ENCODE measurements at places on chromosomes 2 and 18.

- DNase-seq, result no peak
These were observed 141.2 kb downstream of the RTN4 start for GRCh38 chr2:54909001-54909400.

DNA sequence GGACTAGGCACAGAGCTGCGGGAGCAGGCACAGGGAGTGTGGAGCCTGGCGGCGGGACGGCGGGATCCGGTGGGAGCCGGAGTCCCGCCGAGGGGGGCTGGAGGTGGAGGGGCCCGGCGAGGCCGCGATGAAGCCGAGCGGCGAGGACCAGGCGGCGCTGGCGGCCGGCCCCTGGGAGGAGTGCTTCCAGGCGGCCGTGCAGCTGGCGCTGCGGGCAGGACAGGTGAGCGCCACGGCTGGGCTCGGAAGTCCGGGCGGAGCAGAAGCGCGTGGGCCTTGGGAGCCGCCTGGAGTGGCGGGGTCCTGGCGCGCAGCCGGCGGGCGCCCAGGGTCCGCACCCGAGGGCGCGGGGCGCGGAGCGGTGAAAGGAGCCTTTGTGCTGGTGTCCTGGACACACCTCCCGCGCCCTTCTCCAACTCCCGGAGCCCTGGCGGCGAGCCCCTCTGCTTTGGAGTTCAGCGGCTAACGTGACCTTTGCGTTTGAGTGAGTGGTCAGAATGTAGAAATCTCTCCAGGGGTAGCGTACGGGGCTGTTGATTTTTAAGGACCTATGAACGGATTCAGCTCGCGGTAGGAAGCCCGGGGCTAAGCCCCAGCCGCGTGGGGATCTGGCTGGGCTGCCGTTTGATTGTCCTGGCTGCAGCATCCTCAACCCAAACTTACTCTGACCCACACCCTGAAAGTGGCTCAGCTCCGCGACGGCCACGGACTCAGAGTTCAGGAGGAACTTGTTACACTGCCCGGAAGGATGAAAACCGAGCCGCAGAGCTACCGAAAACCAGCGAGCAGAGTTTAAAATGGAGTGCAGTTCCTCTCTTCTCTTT lies 448 bp downstream of the IMPA2 start:
- no peak for DNase-seq

DNA sequence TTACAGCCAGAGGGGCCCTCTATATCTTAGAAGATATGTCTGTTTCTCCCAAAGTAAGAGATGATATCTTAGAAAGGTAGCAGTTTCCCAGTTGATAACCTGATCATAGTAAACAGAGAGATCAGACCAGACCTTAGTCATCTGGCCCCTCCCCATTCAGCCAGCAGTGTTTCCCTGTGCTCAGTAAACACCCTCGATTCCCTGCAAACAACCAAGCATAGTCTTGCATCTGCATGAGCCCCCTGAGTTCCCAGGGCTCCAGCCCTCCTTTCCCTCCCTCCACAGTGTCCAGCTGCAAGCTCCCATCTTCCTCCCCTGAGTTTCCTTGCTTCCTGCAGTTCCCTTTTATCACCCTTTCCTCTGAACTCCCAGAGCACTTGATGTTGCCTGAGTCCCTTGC lies 20.3 kb downstream of the NRP2 start:
- no peak for DNase-seq

DNA sequence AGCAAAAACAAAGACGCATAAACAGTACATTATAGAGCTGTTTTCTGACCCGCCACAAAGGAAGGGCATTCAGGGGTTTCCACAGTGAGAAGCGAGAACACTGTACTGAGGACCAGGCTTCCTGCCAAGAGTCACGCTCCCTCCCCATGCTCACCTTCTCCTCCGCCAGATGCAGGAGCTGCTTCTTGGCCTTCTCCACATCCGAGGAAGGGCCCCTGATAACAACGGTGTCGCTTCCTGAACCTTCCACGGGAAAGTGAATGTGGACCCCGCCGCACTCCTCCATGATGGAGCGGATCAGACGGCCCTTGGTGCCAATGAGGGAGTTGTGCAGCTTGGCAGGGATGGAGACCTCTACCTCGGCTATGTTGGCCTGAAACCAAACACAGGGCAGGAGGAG lies 53.8 kb downstream of the ANO7 start:
- DNase-seq, result no peak

DNA sequence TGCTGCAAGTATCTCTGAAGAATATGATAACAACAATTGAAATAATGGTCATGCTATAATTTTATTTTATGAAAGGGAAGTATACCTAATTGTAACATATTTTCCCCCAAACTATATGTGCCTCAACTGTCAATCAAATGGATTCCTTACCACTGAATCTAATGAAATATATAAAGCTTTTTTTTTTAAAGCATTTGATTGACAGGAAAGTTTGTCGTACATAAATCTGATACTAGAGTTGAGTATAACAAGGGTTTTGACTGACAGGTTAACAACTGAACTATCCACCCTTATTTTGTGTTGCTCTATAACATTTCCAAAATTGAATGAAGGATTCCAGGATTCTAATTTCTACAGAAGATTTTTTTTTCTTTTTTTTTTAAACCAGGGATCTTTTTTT lies 1333.3 kb upstream of the SLC39A10 start:
- no peak for DNase-seq

DNA sequence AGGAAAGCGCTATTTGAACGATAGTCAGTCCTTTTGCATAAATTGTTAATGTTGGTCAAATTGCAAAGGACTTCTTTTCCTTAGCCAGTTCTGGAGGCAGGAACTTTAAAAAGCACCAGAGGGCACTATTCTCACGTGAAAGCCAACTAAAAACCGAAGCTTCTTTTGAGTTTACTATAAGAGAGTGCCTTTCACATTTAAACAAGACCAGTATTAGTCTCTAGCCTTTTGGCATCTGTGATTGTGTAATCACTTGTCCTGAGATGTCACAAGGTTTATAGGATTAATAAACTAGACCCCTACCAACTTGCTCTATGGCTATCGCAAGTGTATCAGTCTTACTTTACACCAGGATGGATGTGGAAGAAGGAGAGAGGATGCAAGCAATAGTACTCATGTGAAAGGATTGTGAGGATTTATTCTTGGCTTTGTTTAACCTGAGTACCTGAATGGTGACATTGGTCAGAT lies 14.4 kb upstream of the STAT4 start:
- no peak for DNase-seq

DNA sequence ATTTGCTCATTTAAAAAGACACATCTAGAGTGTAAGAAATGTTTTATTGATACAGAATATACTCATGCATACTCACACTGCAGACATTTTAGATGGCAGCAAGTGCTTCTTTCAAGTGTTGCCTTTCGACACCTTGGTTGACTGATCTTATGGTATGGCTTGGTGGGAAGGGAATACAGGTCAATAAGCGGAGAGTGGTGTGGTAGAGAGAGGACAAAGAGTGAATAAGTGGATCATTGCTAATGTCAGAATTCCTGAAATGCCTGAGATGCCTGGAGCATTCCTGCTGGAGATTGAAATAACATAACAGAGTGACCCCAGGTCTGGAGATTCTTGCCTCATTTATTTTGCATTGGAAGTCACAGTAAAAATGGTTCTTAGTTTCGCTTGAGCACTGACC lies 76.7 kb downstream of the RND3 start:
- no peak for DNase-seq

DNA sequence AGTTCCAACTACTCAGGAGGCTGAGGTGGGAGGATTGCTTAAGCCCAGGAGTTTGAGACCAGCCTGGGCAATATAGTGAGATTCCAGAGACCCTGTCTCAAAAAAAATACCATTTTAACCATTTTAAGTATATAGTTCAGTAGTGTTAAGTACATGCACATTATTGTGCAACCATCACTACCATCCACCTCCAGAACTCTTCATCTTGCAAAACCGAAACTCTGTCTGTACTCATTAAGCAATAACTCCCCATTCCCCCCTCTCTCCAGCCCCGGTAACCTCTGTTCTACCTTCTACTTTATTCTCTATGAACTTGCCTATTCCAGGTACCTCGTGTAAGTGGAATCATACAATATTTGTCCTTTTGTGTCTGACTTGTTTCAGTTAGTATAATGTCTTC lies 86.4 kb downstream of the GFPT1 start:
- no peak for DNase-seq

- no peak for DNase-seq
These were observed 192.9 kb downstream of the NCK2 start for GRCh38 chr2:105937498-105938097.

GRCh38 chr2:12457831-12458230 lies 258.9 kb upstream of the TRIB2 start:
- DNase-seq, result no peak

DNA sequence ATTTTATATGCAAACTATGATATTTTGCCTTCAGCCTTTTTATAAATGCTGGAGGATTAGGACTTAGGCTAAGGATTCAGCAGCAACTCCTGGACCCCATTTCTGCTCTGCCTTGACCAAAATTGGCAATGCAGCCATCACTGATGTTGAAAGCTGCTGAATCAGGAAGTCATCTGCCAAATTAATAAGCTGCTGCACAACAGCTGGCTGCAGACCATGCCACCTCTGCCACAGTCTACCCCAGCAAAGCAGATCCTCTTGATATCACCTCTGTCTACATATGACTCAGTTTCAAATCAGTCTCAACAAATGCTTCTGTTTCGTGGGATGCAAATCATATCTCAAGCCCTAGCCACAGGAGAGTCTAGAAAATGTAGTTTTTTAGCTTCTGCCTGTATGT lies 7.1 kb upstream of the SOS1 start:
- no peak for DNase-seq

DNA sequence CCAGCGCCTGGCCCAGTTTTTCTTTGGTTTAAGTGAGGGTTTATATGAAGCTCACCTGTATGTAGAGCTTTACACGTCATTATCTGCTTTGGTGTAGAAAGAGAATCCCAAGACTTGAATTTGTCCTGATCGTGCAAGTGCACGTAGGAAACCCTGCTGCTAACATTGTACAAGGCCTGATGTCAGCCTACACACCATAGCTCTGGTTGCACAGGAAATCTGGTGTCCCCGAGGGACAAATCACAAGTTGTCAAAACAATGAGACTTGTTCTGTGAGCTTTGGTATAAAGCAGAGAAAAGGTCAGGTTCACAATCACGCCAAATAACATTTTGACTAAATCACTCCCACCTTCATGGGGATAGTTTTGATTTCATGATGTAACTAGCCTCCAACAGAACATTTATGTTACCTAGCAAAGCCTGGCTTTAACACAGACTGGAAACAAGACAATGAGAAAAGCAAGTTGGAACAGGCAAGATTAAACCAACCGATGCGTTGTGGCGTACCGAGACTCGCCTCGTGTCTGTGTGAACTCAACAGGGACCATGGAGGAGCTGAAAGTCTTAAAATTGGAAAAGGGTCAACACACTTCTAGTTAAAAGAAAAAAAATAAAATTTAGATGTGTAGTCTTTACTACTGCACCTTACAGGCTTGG lies 41.4 kb downstream of the ZAP70 start:
- DNase-seq, result no peak

- no peak for DNase-seq
These were observed 5.4 kb upstream of the POLI start for GRCh38 chr18:54263904-54264336.

GRCh38 chr18:2313332-2313731 lies 258.0 kb downstream of the METTL4 start:
- no peak for DNase-seq

DNA sequence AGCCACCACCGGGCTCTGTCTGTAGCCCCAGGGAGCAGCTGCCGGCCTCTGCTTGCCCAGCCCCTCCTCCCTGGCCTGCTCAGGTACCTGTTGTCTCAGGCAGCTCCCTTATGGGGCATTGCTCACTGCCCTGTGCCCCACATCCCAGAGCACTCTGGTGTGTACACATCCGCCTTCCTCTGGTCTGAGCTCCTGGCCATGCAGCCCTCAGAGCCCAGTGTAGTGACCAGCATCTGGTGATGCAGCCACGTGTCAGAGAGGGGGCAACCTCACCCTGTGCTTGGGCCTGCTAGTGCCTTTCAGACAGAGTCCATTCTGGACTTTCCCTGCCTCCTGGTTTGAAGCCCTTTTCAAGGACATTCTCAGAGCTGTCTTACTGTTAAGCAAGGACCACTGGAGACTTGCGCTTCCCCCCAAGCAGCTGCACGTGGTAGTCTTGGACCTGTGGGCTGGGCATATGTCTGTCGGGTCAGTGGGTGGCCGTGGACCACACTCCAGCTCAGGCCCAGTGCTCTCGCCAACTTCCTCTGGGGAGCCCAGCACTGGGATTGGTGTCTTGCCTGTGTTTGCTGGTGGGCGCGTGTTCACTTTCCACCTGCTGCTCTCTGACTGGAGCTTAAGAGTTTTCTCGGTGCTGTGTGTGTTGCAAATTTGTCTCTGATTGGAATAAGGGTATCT lies 30.7 kb downstream of the DGKD start:
- no peak for DNase-seq

DNA sequence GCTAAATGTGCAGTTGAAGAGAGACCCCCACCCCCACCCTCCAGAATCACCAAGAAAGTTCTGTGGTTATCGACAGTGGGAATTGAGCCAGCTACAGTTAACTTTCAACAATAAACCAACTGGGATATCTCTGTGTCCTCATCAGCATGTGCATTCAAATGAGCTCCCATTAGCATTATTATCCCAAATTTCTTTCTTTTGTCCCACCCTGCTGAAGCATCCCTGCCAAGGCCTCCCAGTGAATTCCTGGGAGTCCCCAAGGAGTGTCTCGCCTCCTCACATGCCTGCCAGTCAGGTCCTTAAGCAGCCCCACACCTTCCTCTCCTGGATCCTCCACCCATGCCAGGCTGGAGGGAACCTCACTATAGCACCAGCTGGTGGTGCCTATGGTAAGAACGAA lies 422.1 kb upstream of the HNRNPA3 start:
- no peak for DNase-seq

DNA sequence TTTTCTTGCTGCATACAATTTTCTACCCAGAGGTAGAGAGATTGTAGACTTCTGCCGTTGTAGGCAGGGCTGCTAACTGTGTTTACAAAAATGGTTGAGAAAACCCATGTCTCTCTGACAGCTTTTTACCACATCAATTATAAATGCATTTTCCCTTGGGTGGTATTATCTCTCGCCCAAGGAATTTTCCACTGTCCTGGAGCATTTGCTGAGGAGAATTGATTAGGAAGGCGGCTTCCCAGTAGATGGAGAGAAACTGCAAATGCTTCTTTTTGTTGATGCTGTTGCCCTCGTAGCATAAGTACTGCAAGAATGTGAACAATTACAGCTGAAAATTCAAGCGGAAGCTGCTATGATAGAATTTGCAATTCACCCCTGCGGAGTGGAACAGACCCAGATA lies 1007.7 kb upstream of the KLHL29 start:
- no peak for DNase-seq

DNA sequence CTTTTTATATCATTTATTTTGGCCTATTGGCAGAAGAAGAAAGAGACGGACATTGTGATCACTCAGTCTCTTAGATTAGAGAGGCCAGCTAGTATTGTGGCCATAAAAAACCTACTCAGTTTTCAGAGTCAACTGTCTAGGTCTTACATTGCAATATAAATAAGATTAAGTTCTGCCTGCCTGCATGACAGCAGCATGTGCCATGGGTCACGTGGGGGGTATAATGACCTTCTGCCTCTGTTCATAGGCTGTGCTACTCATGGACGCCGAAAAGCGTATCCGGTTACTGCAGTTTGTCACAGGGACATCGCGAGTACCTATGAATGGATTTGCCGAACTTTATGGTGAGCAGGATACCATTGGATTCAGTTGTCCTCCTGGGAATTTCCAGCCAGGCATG lies 238.5 kb downstream of the ALPK2 start:
- DNase-seq, result no peak

- DNase-seq, result no peak
These were observed 266.5 kb downstream of the HRH4 start for GRCh38 chr18:24726727-24727492.

- DNase-seq, result no peak
These were observed 52.5 kb upstream of the MCFD2 start for GRCh38 chr2:46967990-46968647.
